ENCODE measurements at places on chromosomes 12 and 14. TPM values are rescaled to one million over a fixed set of nuclear protein-coding genes. Genes with fewer than 3 reads are reported as not detected.

The MFAP5 gene
- total RNA-seq: 12.4 TPM

The DEPDC4 gene
- total RNA-seq: 1.1 TPM

The TIGAR gene
- 15.5 TPM for total RNA-seq

The ACSS3 gene
- 26.6 TPM for total RNA-seq

The PRKD1 gene
- total RNA-seq: 2.1 TPM

Measured in heart right ventricle (tissue), 16 donors.